ENCODE measurements at places on chromosomes 11 and 22. TPM values are rescaled to one million over a fixed set of nuclear protein-coding genes. Genes with fewer than 3 reads are reported as not detected.
A peak's percentile ranks its signal among the peaks of the same experiment; 100 is the strongest.

DNA sequence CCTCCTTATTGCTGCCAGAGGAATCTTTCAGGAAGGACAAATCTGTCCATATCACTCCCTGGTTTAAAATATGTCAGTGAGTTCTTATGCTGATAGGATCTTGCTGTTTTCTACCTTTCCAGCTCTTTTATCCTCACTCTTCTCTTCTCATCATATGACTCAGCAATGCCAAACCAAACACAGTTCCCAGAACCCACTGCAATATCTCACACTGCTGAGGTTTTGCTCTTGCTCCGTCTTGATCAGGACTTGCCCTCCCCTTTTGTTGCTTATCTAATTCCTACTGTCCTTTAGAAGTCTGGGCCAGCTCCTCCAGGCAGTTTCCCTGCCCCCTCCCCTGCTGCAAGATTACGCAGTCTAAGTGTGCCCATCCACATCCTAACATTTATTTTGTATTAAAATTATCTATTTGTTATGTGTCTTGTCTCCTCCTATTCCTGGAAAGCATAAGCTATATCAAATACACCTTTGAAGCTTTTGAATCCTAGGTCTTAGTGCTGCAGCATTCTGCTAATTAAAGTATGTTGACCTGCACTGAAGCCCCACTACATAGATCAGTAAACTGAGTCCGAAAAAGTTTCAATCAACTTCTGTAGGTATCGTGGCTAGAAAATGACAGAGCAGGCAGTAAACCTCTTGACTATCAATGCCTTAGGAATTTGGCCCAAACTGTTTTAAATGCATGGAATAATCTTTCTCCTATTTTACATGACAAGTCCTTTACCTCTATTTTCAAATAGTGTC lies 119.2 kb upstream of the C11orf87 start:
- H3K4me3 ChIP-seq: no peak overlapping the region
- no peaks in the 10 kb centered on the region for H3K27me3 ChIP-seq
- H3K4me1 ChIP-seq: no peaks in the 10 kb centered on the region
- no peak for DNase-seq

- DNase-seq: no peak
- H3K4me3 ChIP-seq: no peak overlapping the region
- peaks cover 25% of the 10 kb centered on the region for H3K27me3 ChIP-seq
- H3K36me3 ChIP-seq: no peaks in the 10 kb centered on the region
These were observed 387.9 kb downstream of the MIAT start for GRCh38 chr22:27045103-27045947.

GRCh38 chr11:14742849-14743559 lies 99.4 kb downstream of the PDE3B start:
- no peaks in the 10 kb centered on the region for H3K27me3 ChIP-seq
- DNase-seq: no peak
- H3K4me3 ChIP-seq: no peak overlapping the region
- H3K36me3 ChIP-seq: no peaks in the 10 kb centered on the region

GRCh38 chr22:44369293-44369661 lies 56.5 kb upstream of the SHISAL1 start:
- peaks cover 23% of the 10 kb centered on the region for H3K27me3 ChIP-seq
- H3K36me3 ChIP-seq: peaks cover 2% of the 10 kb centered on the region
- H3K27ac ChIP-seq: no peak overlapping the region
- no peak for DNase-seq

DNA sequence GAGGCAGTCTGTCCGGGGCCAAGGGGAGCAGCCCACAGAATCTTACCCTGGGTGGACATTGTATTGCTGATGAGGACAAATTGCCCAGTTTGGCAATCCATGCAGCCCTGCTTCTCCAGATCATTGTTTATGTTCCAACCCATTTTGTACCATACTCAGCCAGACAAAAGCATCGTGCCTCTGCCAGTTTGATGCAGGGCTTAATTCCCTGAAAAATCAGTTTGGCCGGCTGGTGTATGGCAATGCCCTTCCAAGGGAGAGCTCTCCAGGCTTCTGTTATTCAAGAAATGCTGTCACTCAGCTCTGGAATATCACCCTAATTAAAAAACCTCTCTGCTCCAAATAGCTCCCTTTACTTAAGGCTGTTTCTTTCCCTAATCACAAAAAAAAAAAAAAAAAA lies 697.7 kb downstream of the TBC1D22A start:
- H3K36me3 ChIP-seq: no peaks in the 10 kb centered on the region
- H3K27me3 ChIP-seq: no peaks in the 10 kb centered on the region
- DNase-seq: no peak
- no peak overlapping the region for H3K4me3 ChIP-seq
- H3K27ac ChIP-seq: no peak overlapping the region

DNA sequence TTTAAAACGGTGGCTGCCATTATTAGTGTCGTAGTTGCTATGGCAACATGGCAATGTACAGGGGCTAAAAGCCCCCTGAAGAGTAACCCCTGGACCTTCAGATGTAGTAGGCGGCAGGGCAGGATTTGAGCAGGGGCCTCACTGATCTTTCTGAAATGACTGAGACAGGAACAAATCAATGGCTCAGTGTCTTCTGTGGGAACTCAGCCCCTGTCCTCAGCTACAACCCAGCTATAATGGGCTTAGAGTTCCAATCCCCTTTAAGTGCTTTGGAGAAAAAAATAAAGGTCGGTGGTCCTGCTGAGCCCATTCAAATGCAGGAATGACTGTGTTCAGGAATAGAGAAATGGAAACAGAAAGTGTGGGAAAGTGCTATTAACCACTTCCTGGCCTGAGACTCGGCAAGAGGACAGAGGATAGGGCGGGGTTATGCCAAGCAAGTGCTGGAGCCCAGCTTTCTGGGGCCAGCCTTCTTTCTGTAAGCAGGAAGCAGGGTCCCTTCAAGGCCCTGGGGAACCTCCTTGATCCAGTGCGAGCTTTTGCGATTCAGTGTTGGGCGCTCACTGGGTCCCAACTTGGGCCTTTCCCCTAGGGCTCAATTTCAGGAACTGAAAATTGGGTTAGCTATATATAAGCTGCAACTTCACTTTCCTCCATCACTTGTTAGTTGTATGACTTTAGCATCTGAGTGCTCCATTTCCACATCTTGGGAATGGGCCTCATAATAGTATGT lies 6.1 kb upstream of the CD82 start:
- H3K4me1 ChIP-seq: peaks cover 65% of the 10 kb centered on the region
- peak overlapping the region; percentile 82 for H3K27ac ChIP-seq
- peak; percentile 74 for DNase-seq
- peak overlapping the region; percentile 74 for H3K4me3 ChIP-seq
- no peaks in the 10 kb centered on the region for H3K36me3 ChIP-seq

- no peak for DNase-seq
- no peaks in the 10 kb centered on the region for H3K36me3 ChIP-seq
- no peaks in the 10 kb centered on the region for H3K4me1 ChIP-seq
These were observed 44.9 kb upstream of the FADD start for GRCh38 chr11:70158201-70158600.

LRRC56 gene
- 0.92 TPM for polyA plus RNA-seq

Measured in naive B cell (primary cell).